ENCODE measurements at places on chromosomes 6 and 20.
A peak's percentile ranks its signal among the peaks of the same experiment; 100 is the strongest.

GRCh38 chr6:111843347-111844147 lies 29.7 kb downstream of the FYN start:
- DNase-seq: no peak

DNA sequence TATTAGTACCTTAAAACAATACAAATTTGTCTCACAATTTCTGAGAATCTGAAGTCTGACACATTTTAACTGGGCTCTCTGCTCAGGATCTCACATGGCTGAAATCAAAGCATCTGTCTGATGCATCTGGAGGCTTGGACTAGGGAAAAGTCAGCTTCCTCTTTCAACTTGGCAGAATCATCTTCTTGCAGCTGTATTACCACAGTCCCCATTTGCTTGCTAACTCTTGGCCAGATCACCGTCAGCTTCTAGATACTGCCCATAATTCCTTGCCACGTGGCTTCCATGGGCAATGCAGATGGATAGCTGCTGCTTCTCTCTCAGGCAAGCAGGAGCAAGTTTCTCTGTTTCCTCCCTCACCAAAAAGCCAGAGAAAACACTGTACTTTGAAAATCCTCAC lies 1106.4 kb upstream of the CITED2 start:
- DNase-seq: no peak

DNA sequence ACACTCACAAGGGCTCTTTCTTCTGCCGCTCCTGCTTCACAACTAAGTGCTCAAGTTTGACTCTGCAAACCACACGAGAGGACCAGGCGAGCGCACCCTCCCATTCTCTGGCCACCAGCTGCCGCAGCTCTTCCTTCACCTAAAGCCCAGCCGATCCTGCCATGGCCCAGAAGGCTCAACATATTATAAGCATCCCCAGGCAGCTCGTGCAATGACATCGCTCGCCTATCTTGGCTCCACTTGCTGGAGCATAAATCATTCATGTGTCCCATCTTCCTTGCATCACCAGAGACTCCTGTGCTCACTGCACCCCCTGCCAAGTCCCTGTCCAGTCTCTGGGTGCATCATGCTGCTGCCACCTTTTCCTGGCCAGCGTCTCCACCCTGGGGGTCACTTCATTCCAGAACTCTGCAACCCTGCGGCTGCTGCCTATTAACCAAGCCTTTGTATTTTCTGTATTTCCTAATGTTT lies 59.0 kb downstream of the PSMG4 start:
- no peak for DNase-seq

GRCh38 chr6:46419576-46420002 lies 71.7 kb downstream of the RCAN2 start:
- DNase-seq: peak; percentile 51

GRCh38 chr6:22954749-22955385 lies 385.5 kb downstream of the HDGFL1 start:
- DNase-seq: no peak

DNA sequence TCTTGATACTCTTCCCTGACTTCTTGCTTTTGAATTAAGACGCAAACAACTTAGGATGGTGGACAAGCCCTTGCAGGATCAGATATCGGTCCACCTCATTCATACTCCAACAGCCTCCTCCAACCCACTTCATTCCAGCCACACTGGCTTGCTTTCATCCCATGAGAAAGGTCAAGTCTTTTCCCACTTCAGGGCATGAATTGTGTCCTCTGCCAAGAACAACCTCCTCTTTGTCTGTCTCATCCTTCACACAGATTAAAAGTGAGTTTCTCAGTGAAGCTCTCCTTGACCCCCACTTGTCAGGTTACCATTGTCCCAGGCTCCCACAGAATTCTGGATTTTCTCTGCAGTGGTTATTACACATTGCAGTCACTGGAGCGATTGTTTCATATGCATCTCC lies 91.8 kb upstream of the TGM3 start:
- DNase-seq: no peak

- peak; percentile 67 for DNase-seq
Measured at GRCh38 chr6:103122766-103123601, 1729.5 kb downstream of the GRIK2 start.

DNA sequence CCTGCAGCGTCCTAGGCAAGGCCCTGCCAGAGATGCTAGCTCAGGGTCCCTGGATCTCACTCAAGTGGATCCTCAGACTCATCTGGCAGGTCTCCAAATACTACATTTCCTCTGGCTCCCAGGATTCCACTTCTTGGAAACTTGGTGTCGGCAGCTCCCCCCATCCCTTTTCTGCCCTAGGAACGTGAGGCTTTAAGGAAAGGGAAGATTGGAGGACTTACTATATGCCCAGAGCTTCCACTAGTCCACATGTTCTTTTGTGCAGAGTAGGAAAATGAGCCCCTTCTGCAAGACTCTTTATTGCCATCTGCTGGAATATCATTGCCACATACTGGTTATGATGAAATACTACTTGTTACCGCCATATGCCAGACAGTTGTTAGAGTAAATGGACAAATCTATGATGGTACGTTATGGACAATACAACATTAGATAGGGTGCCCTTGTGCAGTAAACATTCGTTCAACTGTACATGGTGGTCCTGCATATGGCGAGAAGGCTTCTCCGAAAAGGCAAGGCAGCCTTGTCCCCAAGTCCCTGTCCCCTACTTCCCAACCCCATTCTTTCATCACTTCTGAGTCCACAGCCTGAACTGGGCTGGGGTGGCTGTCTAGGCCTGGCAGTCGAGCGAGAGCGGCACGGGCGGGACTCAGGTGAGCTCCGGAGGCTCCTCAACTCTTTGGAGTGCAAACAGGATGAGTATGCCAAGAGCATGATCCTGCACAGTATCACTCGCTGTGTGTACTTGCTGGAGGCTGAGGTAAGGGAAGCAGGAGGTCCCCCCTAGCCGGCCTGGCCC lies 780 bp downstream of the ARMC12 start:
- peak; percentile 70 for DNase-seq

DNA sequence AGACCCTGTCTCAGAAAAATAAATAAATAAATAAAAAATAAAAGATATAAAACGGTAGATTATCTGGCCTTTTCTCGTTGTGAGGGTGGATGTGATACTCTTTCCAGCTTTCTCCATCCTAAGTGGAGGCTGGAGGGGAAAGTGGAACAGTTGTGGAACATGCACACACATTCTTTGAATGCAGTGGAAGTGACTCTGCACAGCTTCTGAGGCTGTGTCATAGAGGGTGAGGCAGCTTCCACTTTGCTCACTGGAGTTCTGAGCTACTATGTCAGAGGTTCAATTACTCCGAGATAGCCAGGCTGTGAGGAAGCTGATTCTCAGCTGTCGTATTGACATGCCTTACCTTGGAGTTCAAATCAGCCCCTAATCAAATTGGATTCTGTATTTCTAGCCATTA lies 82.2 kb downstream of the CHMP4B start:
- DNase-seq: no peak

GRCh38 chr6:30154709-30155519 lies 6.1 kb downstream of the TRIM10 start:
- no peak for DNase-seq

Data from HEK293T (cell line).